ENCODE measurements at places on chromosomes 3 and 15.
A peak's percentile ranks its signal among the peaks of the same experiment; 100 is the strongest.

GRCh38 chr15:40926659-40927494 is 2.3 kb upstream of the DLL4 start:
- DNase-seq: peak; percentile 11

DNA sequence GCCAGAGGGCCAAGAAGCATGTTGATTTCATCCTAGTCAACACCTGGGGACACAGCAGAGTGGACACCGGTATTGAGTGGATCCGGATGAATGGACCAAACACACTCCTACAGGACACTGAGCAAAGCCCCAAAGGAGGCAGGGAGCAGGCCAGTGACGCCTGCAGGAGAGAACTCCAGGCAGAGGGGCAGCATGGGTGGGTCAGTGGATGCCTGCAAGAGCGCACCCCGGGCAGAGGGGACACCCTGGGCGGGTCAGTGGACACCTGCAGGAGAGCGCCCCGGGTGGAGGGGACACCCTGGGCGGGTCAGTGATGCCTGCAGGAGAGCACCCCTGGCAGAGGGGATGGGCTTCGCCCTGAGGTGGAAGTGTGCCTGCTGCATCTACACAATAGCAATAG is 27.6 kb upstream of the HRH1 start:
- no peak for DNase-seq

DNA sequence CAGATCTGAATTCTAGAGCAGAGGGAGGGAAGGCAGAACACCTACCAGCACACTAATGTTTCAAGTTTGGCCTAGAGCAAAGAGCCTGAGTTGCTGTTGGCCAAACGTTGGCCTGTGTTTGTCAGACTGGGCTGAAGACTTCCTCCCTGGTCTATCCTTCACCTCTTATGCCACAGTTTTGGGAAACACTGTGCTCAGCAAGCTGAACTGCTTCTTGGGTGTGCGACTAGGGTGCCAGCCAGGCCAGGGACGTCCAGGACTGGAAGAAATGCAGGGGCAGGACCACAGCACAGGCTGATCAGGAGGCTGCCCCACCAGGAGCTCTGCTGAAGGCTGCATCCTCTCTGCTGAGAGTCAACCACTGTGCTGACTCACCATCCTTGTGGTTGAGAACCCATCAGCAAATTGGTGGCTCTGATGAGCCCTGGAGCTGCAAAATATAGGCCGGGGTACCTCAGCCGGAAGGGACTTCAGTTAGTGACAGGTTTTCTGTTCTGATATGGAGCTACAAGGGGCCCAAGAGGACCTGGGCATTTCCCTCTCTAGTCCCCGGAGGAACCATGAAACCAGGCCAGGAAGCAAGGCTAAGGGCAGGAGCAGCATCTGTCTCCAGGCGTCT is 131.6 kb upstream of the RASGRP1 start:
- DNase-seq: peak; percentile 46

DNA sequence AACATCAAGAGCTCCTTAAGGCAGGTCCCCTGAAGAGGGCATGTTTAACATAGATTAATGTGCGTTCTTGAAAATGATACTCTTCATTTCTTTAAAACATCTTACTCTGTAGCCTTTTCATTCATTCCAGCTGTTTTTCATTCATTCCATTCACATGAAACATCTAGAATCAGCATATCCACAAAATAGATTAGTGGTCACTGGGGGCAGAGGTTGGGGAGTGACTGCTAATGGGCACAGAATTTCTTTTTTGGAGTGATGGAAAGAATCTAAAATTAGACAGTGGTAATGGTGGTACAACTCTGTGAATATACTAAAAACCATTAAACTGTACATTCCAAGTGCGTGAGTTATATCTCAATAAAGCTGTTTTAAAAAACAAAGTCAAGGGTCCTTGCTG is 15.4 kb upstream of the CXCR6 start:
- no peak for DNase-seq

- peak; percentile 65 for DNase-seq
Measured at GRCh38 chr3:38651153-38651789, 1.8 kb upstream of the SCN5A start.

DNA sequence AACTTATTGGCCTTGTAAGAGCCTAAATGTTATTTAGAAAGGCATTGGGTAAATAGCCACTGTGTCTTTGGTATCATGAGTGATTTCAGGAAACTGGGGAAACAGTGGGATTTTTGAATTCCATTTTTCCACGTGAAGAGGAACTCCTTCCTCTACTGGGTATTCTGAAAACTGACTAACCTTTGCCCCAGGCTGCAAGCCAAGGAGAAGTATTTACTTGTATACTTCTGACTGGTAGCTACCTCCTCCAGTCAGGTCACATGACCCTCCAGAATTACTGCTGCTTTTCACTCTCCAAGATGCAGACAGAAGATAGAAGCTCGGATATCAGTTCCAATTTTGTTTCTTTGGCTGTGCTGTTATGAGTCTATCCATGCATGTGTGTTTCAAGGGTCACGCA is 50.9 kb upstream of the MAP3K13 start:
- no peak for DNase-seq

DNA sequence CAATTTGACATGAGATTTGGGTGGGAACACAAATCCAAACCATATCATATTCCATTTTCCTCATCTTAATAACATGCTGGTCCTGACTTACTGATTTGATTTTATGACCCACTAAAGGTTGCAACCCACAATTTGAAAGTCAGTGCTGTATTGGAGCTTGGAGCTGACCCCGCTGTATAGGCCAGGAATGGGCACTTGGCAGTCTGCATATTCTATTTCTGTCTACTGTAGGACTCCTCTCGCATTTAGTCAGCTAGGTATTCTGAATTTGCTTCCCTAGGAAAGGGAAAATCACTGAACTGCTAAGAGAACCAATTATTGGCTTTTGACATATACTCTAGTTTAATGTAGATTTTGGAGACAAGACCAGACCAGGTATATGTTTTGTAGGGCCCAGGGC is 157.0 kb downstream of the MFSD1 start:
- DNase-seq: no peak

DNA sequence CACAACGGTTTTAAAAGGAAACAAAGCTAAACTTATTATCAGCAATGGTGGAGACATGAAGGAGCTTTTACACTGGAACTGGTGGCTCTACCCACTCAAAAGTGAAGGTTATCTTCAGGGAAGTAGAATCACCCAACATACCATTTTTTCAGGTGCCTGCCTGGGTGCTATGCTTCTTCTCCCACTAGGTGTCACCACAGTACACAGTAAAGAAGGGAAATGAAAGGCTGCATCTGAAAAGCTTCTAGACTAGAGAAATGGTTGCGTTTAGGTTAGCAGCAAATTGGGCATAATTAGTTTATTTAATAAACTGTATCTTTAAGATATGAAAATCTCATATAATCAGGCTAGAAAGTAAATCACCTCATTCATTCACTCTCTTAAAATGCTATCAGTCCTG is 47.0 kb upstream of the SELENOK start:
- DNase-seq: peak; percentile 34

DNA sequence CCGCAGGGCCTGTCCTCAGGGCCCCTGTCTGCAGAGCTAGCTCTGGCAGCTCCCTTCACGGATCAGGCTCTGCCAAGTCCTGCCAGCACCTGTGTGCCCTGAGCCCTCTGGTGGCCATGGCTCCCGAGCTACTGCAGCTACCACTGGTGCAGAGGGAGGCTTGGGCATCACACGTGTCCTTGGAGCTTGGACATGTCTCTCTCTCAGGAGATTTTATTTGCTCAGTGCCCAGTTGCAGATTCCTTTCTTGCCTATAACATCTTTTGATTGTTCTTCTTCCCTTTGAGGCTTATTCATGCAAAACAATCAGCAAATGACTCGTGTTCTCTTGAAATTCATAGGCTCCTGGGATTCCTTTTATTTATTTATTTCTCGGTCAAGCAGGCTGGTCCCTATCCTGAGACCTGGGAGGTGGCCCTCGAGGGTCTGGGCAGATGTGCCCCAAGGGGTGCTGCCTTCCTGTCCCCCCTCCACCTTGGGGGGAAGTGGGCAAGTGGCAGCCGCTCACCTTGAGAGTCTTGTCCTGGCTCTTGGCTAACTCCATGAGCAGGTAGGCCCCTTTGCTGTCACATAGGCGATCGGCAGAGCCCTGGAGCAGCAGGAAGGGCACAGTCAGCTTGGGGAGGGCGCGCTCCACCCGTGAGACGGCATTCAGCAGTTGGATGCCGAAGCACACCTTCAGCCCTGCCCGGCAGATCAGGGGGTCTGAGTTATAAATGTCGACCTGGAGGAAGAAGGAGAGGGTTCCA is 21.9 kb downstream of the ABTB1 start:
- peak; percentile 50 for DNase-seq

GRCh38 chr3:172262991-172263608 is 185.2 kb downstream of the GHSR start:
- no peak for DNase-seq

GRCh38 chr3:25534007-25534406 is 105.9 kb downstream of the RARB start:
- no peak for DNase-seq

- DNase-seq: no peak
Measured at GRCh38 chr3:71374582-71374981, 208.9 kb downstream of the FOXP1 start.

GRCh38 chr3:168071591-168072322 is 24.0 kb downstream of the GOLIM4 start:
- DNase-seq: no peak

DNA sequence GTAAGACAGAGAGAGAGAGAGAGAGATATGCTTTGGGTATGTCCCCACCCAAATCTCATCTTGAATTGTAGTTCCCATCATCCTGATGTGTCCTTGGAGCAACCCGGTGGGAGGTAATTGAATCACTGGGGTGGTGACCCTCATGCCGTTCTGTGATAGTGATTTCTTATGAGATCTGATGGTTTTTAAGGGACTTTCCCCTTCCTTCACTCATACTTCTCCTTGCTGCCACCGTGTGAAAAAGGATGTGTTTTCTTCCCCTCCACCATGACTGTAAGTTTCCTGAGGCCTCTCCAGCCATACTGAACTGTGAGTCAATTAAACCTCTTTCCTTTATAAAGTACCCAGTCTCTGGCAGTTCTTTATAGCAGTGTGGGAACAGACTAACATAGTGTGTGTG is 60.3 kb downstream of the EOMES start:
- no peak for DNase-seq

DNA sequence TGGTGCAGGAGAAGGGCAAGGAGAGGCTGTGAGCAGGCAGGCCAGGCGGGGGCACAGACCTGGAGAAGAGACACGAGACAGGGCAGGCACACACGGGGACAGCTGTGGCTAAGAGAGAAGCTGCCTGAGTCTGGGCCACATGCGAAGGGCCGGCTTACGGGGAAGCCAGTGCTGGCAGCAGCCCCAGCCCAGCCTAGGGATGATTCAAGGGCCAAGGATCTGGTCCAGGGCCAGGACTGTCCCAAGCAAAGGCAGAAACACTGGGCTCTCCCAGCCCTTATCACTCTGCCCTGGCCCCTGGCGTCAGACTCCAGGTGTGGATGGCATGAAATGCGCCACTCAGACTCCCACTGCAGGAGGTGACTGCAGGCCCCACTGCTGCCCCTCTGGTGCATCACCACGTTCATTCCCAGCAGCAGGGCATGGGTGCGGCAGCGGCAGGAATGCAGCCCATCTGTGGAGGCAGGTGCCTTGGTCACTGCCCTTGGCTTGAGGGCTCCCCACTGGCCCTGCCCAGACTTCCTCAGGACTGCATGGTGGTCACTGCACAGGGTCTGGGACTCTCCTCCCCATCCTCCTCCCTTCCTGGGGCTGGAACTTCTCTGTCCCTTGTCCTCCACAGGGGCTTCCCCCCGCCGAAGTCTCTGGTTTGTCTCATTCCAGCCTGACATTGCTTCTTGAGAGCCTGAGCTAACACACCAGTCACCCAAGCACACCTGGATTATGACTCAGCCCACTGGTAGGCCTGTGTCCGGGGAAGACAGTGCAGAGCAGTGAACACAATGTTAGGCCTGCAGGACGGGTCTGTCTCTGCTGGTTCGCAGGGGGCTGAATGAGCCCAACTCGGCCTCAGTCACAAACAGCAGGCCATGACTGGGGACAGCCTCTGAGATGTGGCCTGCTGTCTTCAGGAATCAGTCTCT is 69.3 kb downstream of the TBC1D2B start:
- DNase-seq: peak; percentile 74

DNA sequence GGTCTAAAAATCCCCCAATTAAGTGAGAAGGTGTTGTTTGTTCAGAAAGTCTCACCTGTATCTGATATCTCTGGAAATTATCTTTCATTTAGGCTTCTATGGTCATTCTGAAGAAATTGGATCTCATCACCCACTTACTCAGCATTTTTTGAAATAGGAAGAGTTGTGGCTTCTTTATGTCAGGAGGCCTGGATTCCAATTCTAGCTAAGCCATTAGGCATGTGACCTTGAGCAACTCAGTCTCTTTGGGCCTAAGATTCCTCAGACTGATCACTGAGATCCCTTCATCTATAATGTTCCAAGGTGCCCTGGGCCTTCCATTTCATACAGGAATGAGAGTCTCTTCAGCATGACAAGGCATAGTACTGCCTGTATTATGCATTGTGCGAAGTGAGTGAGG is 70.3 kb downstream of the ARHGEF26 start:
- DNase-seq: no peak

DNA sequence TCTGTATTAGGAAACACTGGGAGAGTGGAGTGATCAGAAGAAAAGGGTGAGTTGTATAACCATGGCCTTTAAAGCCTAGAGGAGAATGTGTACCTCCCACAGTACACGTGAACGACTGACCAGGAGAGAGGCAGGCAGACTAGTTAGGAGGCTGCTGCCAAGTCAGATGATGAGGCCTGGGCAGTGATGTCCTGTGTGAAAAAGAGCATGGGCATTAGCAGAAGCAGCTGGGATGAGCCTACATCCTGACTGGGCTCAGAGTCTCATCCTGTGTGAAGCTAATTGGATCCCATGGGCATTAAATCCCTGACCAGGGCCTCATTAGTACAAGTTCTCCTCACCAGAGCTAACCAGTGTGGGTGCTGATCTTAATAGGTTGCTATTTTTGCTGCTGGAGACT is 89.1 kb upstream of the SLC2A2 start:
- no peak for DNase-seq

GRCh38 chr15:25173241-25174028 is 218.6 kb downstream of the SNRPN start:
- peak; percentile 5 for DNase-seq

- DNase-seq: no peak
Measured at GRCh38 chr3:73680391-73681095, 55.8 kb upstream of the PDZRN3 start.

- DNase-seq: no peak
Measured at GRCh38 chr15:70561885-70562284, 201.5 kb downstream of the UACA start.

DNA sequence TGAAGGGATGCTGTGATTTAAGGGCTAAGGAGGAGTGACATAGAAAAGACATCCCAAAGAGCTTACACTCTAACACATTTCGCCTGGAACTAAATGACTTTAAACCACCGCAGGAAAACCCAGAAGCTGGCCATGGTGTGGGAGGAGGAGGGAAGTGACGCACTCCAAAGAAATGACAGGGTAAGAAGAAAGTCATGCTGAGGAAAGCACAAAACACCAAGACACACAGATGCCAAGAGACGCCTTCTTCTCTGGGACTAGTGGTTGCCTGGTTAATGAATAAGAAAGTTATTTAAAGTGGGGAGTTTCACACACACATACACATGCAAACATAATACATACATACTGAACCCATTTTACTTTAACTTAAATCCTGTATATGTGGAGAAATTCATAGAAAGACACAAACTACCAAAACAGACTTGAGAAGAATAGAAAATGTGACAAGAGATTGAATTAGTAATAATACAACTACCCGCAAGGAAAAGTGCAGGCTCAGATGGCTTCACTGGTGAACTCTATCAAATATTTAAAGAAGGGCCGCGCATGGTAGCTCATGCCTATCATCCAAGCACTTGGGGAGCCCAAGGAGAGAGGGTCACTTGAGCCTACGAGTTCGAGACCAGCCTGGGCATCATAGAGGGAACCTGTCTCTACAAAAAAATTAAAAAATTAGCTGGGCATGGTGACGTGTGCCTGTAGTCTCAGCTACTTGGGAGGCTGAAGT is 125.5 kb downstream of the NSMCE3 start:
- no peak for DNase-seq
